Stimulated activated CD4-positive, alpha-beta T cell treated with anti-CD3 and anti-CD28 coated beads, Interleukin-15, amount 100 ng/mL, for 1 hour (primary cell): ENCODE measurements at places on chromosomes 16 and 17.

DNA sequence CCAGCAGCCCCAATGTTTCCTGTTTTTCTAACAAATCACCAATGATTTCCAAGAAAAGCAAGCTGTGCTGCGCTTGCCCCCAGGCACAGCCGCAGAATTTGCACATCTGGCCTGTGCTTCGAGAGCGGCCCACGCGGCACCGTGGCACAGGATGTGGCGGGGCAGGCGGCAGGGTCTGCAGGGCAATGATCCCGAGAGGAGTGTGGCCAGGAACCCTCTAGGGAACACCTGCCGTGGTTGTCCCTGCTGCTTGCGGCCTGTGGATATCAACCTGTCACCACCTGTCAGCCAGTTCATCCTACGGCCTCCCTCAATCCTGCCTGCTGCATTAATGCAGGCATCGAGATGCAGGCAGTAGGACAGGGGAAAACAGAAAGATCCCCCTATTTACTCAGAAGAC, 24.0 kb downstream of the PIK3R5 start:
- DNase-seq = peak; percentile 45

DNA sequence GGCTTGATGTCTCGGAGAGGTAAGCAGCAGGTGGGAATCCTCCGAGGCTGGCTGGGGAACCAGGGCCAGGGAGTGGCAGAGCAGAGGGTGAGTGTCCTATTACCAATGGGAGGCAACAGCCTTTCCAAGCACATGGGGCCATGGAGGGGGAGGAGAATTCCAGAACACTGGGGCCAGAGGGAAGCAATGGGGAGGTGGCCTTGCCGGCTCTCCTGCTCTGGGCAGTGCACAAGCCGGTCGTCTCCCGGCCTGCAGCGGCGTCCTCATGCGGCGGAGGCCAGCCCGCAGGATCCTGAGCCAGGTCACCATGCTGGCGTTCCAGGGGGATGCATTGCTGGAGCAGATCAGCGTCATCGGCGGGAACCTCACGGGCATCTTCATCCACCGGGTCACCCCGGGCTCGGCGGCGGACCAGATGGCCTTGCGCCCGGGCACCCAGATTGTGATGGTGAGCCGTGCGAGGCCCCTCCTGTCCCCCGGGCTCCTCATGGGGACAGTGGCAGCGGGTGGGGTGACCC, 21.9 kb downstream of the SGSH start:
- no peak for DNase-seq

DNA sequence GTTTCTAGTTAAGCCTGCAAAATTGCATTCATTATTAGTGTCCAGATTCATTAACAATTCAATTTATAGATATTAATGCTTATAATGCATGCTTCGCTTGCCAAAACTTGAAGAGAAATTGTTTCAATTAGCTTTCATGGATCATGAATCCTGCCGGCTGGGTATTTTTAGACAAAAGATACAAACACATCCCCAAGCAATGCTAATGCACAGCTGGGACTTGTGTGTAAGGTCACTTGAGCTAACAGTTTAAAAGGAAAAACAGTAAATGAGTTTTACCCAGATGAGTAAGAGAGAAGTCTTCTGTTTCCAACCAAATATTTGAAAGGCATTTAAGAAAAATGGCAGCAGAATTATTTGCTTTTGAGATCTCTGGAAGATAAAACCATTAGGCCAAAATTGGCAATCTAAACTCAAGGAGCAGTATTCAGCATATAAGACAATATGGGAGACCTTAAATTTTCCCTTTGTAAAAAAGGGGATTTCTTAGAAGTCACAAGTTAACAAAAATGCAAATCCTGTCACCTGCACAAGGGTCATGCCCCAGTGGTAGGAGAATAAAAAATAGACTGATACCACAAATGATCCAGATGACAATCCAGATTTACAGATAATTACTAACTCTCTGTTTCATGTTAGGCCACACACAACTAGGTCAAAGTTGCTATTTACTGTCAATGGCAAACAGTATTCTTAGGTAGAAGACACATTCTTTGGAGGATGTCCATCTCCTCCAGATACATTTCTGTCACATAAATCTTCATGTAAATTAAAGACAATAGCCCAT, 418.4 kb upstream of the PMFBP1 start:
- no peak for DNase-seq

DNA sequence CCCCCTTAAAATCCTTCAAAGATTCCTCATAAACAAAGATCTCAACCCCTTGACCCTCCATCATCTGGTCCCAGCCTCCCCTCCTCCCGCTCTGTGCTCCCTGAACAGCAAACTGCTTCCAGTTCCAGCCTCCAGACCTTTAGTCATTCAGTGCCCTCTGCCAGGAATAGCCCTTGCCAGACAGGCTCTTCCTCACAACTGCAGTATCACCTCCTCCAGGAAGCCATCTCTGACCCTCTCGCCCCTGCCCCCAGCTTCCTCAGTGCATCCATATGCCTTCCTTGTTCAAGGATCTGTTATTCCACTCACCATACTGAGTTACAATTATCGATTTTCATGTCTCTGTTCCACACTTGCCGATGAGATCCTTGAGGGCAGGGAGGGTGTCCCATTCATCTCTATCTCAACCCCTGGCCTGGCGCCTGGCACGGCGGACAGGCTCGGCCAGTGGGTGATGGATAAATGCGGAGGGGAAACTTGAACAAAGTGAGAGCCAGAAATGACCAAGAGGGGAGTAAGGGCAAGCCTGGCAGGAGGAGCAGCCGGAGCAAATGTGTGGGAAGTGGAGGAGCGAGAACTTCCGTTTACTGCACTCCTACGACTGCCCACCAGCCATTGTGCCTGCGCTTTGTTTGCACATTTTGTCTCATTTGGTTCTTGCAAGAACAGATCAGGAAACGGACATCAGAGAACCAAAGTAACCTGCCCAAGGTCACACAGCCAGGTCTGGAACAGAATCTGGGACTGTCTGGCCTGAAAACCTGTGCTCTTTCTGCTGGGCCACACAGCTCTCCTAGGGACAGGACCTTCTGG, 2.0 kb upstream of the NXPH3 start:
- DNase-seq = no peak

- DNase-seq = no peak
Measured at GRCh38 chr16:79100447-79100846, 500.1 kb downstream of the MAF start.

DNA sequence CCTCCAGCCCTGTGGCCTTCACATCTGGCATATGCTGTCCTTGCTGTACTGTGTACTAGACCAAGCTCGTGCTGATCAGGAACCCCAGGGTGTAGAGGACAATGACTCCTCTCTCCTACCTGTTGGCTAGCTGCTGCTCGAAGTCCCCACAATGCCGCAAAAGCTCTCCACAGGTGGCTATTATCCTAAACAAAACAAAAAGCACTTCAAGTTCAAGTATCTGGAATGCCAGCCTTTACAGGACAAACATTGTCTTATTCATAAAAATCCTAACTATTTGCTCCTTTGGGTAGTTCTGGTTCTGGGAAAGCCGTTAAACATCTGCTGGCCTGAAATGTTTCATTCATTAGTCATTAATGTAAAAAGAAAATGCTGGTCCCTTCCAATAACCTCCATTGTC, 42.8 kb downstream of the COG7 start:
- no peak for DNase-seq

- DNase-seq = no peak
Measured at GRCh38 chr17:41614098-41614497, 1.5 kb upstream of the KRT16 start.

DNA sequence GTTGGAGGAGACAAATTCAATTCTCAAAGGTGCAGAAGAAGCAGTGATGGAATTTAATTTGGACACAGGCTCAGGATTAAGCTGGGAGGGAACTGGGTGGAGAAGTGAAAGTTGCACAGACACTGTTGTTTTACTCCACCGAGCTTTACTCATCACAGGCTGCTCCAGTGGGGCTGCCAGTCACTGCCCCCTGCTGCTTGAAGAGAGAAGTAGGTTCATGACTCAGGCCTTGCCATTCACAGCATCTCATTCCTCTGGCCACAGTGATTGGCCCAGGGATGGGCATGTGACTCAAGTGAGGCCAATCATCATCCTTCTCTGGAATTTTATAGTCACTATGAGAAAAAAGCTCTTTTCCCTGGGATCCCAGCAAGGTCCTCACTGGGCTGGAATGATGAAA, 11.8 kb downstream of the GNAO1 start:
- DNase-seq = no peak

GRCh38 chr17:66183529-66183928, 8.4 kb downstream of the CEP112 start:
- DNase-seq = no peak

DNA sequence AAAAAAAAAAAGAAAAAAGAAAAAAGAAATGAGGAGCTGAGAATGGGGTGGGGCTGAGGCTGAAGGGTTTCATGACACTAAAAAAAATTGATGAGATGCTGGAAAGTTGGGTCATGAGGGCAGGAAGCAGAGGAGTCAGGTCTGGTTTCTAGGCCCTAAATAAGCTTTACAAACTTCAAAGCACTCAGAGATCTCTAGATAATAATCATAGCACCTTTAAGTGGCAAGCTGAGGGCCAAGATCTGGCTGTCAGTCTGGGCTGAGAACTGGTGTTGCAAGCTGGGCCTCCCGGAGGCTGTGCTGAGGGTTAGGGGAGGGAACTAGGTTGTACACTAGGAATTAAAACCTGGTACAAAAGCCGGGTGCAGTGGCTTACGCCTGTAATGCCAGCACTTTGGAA, 6.4 kb downstream of the ZNF764 start:
- DNase-seq = peak; percentile 45

- peak; percentile 67 for DNase-seq
Measured at GRCh38 chr16:30185683-30186421, 2.5 kb downstream of the CORO1A start.

- DNase-seq = no peak
Measured at GRCh38 chr16:70161350-70161749, 12.2 kb upstream of the CLEC18C start.

GRCh38 chr17:76952402-76952801, 84.2 kb downstream of the MGAT5B start:
- no peak for DNase-seq

DNA sequence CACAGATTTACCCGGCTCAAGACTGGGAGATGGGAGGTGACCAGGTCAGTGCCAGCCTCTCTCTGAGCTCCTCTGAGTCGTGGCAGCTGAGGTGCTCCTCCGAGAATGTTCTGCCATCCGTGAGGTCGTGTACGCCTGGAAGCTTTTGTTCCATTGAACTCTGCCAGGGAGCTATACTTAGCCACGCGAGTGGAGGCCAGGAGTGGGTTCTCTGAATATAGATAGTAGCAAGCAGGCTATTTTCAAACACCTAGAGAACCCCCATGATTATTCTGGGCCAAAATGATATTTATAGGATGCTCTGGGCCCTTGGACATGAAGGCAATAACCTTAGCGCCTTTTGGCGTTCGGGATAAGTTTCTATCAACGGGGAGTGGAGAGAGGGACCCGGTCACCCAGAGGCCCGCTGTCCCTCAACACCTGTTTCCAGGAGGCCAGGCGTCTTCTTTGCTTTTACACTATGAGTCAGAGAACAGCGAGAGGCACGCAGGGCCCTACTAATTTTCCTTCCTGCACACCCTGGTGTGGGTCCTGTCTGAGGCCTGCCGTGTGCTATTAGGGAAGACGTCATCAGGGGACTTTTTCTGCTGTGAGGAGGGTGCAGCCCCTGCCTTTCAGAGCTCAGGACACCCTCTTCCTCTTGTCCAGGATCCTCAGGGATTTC, 11.0 kb upstream of the MVD start:
- no peak for DNase-seq

GRCh38 chr17:32863559-32863958, 13.4 kb downstream of the MYO1D start:
- DNase-seq = no peak

- no peak for DNase-seq
Measured at GRCh38 chr17:81700353-81701287, 2.5 kb upstream of the MRPL12 start.
